Stimulated activated CD4-positive, alpha-beta T cell treated with anti-CD3 and anti-CD28 coated beads, Interleukin-15, amount 100 ng/mL, for 1 hour (primary cell): ENCODE measurements at places on chromosomes 7 and 10.

DNA sequence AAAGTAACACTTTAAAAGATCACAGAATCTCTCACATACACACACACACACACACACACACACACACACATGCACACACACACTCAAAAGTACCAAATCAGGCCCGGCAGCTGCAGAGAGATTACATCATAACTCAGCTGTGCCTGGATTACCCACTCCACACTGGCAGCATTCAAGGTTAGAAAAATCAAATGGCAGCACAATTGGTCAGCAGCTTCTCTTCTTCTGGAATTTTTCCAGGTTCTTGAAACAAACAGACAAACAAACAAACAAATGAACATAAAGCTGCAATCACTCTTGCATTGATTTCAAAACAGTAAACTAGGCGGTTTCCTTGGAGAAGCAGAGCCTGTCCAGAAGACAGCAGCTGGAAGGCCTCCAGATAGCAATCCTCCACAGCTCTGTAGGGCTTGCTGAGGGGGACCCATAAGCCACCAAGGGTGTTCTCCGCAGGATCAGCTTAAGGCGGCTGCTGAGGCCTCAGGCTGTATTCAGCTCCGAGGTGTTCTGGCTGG lies 24.5 kb upstream of the FAM133B start:
- no peak for DNase-seq

GRCh38 chr10:97718659-97719142 lies 5.2 kb downstream of the MARVELD1 start:
- DNase-seq: no peak

- no peak for DNase-seq
These were observed 1.8 kb downstream of the CCM2 start for GRCh38 chr7:45001826-45002225.

- no peak for DNase-seq
These were observed 96.1 kb downstream of the TNS3 start for GRCh38 chr7:47485640-47486435.

DNA sequence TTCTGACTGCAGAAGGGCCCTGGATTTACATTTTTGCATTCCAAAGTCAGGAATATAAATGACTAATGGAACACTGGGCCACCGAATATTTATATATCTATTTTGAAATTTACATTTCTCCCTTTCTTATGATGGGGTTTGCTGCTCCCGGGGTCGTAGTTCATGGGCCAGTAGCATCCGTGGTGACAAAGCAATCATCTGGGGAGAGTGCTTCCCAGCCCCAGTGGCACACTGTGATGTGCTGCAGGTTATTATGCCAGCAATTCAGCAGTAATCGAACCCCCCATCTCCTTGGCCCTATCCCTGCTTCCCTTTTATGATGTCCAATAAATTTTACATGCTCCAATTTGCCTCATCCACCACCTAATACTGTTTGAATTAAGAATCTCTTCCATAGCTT lies 837.5 kb downstream of the LRMDA start:
- no peak for DNase-seq

DNA sequence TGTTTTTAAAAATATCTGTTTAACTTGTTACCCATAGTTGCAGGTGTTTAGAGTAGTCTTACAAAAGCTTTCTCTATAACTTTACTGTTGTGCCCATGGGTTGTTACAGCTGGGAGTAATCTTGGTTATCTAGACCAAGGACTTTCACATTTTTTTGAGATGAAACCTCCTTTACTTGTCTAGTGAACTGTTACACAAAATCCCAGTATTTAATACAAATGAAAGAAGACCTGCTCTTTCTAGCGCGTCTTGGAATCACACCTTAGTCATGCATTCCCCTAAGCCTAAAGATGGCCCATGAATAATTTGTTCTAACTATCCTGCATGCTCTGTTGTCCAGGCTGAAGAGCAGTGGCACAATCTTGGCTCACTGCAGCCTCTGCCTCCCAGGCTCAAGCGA lies 38.0 kb downstream of the CSGALNACT2 start:
- DNase-seq: no peak

DNA sequence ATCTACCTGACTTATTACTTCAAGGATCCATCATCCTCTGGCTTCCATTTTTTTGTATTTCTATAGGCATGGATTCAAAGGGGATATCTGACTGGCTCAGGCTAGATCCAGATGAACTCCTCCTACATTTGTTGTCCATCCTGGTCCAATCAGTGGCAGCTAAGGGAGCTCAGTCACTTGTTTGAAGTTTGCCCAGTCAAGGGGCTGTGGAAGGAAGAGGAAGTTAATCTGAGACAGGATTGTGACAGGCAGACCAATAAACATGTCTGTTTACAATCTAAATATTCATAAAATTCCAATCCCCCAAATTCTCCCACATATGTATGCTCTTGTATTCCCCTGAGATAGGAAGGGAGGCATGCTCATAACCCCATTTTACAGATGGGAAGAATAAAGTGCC lies 48.7 kb downstream of the CAV1 start:
- DNase-seq: no peak

GRCh38 chr7:152504367-152504766 lies 68.6 kb upstream of the KMT2C start:
- DNase-seq: no peak

GRCh38 chr10:74928742-74929191 lies 102.4 kb downstream of the KAT6B start:
- no peak for DNase-seq

- no peak for DNase-seq
These were observed 70.1 kb downstream of the VPS41 start for GRCh38 chr7:38838725-38839385.

DNA sequence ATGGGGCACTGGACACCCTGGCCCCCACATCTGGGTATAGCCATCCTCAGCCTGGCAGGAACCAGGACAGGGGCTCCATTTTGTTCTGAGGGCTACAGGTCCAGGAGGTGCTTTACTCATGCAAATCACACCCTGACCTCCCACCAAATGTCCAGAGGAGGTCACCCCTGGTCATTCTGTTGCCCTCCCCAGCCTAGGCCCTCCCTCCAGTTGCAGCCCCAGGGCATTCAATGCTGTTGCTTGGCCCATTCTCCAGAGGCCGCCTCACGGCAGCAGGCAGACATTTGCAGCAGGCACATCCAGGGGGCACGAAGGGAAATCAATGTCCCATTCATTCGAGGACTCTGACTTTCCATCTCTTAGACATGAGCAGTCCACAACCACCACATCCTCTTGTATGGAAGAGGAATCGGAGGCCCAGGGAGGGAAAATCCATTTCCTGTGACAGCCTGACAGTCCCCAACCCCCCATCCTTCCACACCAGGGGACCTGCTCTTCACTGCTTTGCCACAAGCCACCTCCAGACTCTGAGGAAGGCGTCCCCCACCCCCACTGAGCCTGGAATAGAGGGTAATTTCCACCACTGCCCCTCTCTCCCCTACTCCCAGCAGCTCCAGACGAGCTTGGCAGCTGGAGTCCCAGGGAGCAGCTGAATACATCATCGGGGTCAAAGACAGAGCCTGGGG lies 76.2 kb upstream of the UNC5B start:
- no peak for DNase-seq

- no peak for DNase-seq
These were observed 129.8 kb downstream of the KCND2 start for GRCh38 chr7:120402801-120403200.

DNA sequence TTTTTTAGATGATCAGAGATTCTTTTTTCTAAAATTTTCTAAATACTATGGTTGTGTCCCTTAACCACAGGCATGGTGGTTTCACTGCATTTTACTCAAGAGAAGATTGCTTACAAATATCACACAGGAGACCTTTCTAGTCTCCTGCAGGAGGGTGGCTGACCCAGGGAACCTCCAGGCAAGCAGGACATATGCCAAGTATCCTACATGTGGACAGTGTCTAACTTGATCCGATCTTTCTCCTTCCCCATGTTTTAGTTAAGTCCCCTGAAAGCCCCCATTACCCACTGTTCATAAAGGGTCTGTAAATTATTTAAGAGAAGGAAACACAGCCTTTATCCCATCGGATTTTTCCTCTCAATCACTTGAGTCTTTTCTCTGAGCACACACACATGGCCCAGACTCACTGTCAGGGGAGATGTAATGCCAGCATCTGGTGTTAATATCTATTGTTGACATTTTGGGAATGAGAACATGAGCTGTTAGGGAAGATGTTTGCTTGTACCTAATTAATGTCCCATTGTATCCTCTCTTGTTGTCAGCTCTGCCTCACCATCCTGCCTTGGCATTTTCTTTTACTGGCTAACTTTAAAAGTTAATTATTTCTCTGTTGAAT lies 755.2 kb downstream of the AUTS2 start:
- DNase-seq: no peak

GRCh38 chr7:85156661-85157208 lies 30.1 kb downstream of the SEMA3D start:
- no peak for DNase-seq

DNA sequence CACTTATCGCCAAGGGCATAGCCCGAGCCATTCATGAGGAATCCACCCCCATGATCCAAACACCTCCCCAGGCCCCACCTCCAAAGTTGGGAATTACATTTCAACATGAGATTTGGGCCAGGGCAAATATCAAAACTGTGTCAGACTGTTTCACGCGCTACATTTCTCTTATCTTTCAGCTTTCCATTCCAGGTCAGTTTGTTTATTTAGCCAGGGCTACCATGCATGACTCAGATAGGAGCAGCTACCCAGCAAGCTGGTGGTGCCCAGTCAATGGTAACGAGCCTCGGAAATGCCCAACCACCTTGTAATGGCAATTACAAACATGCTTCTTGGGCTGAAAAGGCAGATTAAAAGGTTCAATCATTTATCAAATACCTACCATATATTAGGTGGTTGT lies 43.6 kb upstream of the BAMBI start:
- DNase-seq: no peak

DNA sequence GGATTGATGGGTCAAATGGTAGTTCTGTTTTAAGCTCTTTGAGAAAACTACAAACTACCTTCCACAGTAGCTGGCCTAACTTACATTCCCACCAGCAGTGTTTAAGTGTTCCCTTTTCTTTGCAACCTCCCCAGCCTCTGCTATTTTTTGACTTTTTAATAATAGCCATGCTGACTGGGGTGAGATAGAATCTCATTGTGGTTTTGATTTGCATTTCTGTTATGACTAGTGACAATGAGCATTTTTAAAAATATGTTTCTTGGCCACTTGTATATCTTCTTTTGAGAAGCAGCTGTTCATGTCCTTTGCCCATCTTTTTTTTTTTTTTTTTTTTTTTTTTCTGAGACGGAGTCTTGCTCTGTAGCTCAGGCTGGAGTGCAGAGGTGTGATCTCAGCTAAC lies 155.2 kb upstream of the BMPER start:
- no peak for DNase-seq

DNA sequence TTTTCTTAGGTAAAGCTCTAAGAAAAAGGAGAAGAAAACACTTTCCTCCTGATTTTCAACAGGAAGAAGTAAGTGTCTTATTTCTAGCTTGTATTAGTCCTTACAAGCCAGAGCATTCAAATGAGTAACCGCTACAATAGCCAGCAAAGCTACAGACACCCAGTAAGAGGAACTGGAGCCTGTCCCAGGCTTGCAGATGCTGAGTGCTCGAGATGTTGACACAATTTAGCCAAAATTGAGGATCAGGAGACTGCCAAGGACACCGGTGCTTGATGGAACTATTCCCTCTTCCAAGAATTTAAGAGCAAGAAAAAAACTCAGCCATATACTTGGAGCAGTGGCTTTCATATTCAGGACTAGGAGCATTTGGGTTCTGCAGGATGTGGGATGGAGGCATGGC lies 149.3 kb upstream of the DPP6 start:
- DNase-seq: no peak

DNA sequence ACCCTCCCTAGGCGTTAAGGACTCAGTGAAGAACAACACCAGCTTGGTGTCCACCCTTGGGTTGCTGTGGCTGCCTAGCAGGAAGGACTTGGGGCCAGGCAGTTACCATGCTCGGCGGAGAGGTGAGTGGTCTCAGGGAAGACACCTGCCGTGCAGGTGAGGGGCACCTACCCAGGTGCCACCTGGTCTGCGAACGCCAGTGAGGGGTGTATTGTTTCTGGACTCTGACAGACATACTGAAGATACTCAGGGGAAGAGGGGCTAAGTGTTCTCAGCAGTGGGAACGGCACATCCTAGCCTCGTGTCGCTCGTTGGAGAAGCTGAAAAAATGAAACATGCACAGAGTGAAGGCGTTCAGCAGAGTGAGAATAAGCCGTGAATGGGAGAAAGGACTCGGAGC lies 22.6 kb downstream of the DOCK1 start:
- DNase-seq: no peak

DNA sequence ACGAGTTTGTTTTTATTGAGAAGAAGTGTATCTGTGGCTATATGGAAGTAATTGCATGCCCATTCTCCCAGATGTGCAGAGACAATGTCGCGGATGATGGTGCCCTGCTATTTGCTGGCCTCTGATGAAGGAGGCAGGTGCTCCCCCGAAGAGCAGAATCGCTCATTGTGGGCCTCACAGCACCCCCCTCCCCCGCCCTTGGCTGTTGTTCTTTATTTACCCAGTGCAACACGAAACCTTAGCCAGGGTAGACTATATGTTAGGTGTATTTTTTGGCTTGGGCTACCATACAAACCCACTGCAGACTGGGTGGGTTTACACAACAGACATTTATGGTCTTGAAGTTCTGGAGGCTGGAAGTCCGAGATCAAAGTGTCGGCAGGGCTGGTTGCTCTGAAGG lies 3.4 kb upstream of the ADCY1 start:
- no peak for DNase-seq

- no peak for DNase-seq
These were observed 202.8 kb upstream of the AKR1E2 start for GRCh38 chr10:4623200-4623599.

GRCh38 chr7:128883622-128884448 lies 21.2 kb downstream of the ATP6V1F start:
- peak; percentile 65 for DNase-seq

DNA sequence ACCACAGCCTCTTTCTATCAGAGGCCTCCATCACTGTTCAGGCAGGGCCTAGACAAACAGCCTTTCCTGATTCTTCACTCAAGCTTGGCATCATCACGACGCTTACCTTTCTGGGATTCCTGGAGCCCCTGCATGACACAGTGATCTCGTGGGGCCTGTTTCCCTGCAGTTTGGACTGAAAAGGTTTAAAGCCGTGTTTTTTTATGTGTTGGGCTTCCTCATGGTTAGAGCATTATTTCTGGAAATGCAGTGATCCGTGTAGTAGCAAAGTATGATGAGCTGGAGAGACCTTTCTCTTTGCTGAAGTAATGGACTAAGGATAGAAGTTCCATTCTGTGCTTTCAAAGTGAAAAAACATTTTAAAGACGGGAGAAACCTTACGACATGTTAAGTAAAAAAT lies 169.1 kb downstream of the BMPER start:
- DNase-seq: no peak

- DNase-seq: no peak
These were observed 394.8 kb upstream of the IGFBP3 start for GRCh38 chr7:46315891-46316290.

GRCh38 chr7:100532165-100533022 lies 6.6 kb upstream of the AGFG2 start:
- no peak for DNase-seq
